Central memory CD4-positive, alpha-beta T cell (primary cell): ENCODE measurements at places on chromosomes 2 and 18.

- DNase-seq = peak; percentile 79
These were observed 19.8 kb downstream of the HDAC4 start for GRCh38 chr2:239380831-239381708.

DNA sequence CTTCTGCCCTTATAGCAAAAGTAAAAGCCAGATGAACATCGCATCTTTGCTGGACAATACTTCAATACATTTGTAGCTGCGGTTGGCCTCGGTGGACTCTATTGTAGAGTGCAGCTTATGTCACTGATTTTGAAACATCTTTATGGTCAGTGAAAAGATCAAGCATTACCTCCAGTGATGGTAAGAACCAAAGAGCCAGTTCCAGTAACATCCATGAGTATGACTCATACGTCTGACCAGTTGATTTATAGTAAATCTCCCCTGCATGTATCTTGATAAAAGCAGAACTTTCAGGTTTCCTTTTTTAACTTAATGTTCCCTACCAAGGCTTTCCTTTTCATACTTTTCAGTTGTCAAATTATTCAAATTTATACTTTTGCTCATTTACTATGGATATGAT lies 119.2 kb upstream of the HNRNPA3 start:
- no peak for DNase-seq

DNA sequence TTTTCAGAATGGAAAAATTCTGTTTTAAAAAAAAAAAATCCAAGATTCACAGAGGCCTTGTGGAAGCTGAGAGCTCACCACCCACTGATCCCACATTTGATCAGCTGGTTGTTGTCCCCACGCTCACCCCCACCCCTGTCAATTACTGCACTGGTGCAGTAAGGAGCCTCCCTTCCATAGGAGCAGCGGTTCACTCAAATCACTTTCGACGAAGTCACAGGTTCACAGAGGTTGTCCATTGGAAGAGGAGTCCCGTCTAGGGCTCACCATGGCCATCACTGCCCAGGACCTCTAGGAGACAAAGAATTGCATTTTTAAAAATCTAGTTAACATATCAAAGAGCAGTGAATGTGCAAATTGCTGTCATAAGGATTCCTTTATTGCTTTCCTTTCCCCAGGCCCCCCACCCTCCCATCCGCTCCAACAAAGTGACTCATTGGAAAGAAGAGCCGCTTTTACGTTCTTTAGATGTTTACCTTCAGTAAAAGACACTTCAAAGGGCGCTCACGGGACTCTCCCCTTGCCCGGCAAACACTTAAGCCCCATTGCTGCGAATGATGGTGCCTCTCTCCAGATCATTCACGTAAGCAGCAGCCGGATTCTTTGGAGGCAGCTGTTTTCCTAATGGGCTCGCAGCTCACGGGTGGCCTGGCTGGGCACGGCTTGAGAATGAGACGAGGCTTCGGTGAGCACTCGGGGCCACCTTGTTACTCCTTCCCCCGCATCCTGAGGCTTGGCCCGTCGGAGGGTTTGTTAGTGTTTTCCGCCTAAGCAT lies 165.5 kb upstream of the SALL3 start:
- DNase-seq = no peak

GRCh38 chr18:58216071-58216481 lies 172.1 kb downstream of the NEDD4L start:
- DNase-seq = no peak

- no peak for DNase-seq
These were observed 183.3 kb downstream of the CAMKMT start for GRCh38 chr2:44545005-44545404.

GRCh38 chr18:35136248-35136647 lies 95.0 kb downstream of the MAPRE2 start:
- no peak for DNase-seq

GRCh38 chr18:77063260-77063659 lies 69.3 kb downstream of the MBP start:
- peak; percentile 80 for DNase-seq

GRCh38 chr2:72998724-72999123 lies 72.8 kb downstream of the SFXN5 start:
- DNase-seq = no peak

DNA sequence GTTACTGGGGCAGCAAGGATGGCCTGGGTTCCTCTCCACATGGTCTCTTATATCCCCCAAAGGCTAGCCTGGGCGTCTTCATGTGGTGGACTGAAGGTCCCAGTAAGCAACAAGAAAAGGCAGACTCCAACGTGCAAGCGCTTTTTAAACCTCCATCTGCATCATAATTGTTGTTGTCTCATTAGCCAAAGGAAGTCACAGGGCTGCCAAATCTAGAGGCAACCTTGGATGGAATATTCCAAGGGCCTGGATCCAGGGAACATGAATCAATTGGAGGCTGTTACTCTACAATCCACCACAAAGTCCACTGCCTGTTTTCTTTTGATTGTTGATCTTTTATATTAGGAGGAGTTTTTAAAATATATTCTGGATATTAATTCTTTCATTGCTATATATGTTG lies 118.8 kb downstream of the SH3RF3 start:
- DNase-seq = no peak

DNA sequence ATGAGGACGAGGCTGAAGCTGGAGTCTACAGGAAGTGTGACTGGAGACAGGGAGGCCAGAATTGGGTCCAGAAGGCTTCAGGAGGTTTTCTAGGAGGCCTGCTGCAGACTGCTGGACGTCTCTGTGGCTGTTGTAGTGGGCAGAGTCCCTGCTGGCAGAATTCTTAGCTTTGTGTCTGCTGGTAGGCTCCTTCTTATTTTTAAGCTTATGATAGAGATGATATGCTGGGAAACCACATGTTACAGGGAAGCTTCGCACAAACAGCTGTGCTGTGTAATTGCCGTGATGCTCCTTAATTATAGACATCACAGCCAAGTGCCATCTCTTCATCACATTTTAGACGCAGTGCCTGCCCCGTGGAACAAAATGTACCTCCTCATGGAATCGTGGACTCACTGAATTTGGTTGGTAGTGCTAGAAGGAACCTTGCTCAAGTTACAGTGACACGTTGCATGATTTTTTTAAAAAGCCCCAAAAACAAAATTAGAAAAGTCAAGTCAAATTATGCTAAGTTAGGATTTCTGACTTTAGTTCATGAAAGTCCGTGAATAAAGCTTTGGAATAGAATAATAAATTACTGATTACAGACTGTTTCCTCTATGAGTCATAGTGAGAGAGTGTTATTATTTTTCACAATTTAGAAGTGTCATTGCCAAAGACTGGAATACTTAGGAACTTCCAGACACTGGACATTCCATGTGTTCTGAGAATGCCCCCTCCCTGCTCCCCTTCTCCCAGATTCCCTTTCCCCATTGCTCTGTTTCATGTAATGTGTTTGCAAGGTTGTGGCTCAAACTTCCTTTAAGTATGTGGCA lies 144.1 kb downstream of the FHOD3 start:
- no peak for DNase-seq

GRCh38 chr2:108287169-108287568 lies 1.5 kb upstream of the SULT1C2 start:
- no peak for DNase-seq

DNA sequence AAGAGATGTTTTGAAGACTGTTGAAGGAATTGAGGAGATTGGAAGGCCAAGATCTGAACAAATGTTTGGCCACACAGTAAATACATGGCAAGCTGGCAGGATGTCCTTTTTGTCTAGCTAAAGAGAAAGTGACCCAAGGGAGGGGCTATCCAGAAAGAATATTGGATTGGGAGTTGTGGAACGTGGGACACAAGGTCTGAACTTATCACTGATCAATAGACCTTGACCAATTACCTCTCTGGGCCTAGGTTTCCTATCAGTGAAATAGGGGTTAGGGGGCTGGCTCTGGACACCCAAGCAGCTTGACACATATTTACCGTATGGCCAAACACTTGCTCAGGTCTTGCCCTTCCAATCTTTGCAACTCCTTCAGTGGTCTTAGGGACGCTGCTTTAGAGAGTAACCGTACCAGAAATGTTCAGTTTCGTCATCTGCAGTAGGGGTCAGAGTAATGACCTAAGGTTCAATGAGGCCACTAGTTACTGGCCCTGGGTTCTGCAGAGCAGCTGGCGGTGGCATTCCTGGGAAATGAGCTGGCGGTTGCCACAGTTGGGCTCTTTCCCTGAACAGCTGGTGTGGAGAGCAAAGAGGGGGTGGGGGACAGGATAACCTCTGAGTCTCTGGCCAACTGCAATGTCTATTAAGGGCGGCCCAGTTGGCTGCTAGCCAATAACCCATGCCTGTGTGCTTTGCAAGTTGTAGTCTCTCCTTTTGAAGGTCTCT lies 70.1 kb upstream of the STPG4 start:
- no peak for DNase-seq

- no peak for DNase-seq
These were observed 45.2 kb upstream of the NFU1 start for GRCh38 chr2:69482471-69482870.

DNA sequence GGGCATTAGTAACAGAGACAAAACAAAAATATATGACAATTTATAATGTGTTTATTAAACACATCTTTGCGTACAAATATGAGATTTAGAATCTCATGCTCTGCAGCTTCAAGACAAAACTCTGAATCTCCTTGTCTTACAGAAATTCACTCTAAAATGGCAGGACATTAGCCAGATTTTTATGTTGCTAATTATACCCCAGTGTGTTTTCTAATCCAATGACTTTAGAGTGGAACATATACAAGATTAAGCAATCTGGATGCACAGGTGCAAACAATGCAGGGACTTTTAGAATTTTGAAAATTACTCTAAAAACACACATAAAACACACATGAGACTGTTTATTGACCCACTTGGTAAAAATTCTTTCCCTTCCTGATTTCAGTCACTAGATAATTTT lies 85.9 kb downstream of the CALCRL start:
- DNase-seq = no peak

DNA sequence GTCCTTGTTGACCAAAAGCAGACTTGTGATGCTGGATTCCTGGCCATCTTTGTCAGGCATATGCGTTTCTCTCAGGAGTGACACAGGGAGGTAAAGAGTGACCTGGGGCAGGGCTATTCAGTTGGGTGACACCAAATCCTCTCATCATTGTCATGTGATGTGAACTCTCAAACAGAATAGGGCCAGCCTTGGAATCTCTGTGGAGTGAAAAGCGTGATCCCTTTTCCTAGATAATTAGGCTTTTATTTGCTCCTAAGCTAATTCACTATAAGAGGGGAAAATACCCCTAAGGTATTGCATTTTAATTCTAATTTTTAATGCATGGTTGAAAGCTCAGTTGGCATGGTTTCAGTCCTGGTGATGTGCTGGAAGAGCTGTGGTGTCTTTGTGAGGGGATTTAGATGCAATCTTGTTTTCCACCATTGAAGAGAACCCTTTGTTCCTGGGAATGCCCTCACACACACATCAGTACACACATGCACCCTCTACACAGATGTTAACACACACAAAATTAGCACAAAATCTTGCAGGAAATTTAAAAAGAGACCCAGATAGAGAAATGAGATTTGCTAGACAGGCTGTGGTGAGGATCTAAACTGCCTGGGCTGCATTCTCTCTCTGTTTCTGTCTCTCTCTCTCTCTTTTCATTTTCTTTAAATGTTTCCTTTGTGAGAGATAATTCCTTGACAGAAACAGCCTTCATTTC lies 349.9 kb downstream of the TSN start:
- DNase-seq = no peak
